ENCODE measurements at places on chromosomes 11 and 22.

- DNase-seq: peak; percentile 81
Measured at GRCh38 chr11:78149646-78150045, 10.2 kb upstream of the ALG8 start.

DNA sequence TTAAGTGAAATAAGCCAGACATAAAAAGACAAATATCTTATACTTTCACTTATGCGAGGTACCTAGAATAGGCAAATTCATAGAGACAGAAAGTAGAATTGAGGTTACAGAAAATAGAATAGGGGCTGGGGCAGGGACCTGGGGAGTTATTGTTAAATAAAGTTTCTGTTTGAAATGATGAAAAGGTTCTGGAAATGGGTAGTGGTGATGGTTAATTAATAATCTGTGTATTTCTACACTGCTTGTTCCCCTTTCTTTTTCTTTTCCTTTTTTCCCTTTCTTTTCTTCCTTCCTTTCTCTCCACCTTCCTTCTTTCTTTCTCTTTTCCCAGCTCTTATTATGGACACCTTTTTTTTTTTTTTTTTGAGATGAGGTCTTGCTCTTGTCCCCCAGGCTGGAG lies 2.8 kb downstream of the NAALADL1 start:
- no peak for DNase-seq

GRCh38 chr11:6563121-6563619 lies 40.2 kb downstream of the RRP8 start:
- no peak for DNase-seq

GRCh38 chr11:72672597-72673238 lies 1.5 kb downstream of the PDE2A start:
- no peak for DNase-seq

- DNase-seq: no peak
Measured at GRCh38 chr11:44977493-44977984, 26.9 kb upstream of the TP53I11 start.

DNA sequence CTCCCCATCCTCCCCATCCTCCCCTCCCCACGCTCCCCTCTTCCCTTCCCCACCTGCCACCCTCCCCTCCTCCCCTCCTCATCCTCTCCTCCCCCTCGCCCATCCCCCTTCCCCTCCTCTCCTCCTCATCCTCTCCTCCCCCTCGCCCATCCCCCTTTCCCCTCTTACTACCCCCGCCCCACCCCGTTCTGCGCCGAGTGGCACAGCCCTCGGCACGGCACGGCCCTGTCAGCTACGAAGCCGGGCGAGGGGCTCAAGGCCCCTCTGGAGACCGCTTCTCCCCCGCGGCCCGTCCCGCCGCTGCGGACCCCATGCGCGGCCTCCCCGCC lies 449.9 kb downstream of the OPCML start:
- peak; percentile 11 for DNase-seq

DNA sequence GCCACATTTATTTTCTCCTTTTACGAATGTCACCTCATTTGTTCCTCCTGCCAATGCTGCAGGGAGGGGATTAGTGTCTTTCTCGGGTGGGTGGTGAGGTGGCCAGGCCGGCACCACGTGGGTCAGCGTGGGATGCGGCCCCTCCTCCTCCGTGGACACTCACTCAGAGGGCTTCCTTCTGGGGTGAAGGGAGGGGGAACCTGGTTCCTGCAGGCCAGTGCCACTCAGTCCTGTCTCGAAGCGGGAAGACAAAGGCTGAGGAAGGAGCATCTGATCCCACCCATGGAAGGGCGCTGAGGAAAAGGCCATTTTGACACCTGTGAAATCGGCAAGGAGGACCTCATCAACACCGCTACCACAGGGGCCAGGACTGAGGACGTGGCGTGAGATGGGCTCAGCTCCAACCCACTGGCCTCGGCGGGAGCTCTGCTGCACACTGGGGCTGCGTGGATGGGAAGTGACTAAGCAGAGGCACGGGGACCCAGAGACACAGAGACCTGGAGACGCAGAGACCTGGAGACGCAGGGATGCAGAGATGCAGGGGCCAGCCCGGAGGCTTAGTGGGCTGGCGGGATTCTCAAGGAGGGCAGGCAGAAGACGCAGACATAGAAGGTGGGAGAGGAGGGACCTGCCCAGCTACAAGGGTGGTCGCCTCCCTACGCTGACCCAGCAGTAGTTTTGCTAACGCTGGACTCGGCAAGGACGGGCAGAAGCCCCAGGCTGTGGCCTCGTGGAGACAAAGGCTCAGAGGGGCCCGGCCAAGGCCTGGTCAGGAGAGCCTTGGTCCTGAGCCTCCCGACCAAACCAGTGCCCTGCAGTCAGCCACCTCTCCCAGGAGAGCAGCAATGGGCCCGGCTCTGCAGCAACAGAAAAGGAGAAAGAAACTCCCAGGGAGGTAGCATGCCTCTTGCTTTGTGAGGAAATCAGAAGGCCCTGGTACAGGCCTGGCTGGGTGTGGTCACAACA lies 1071.2 kb downstream of the BRD1 start:
- DNase-seq: no peak

- peak; percentile 80 for DNase-seq
Measured at GRCh38 chr22:22156716-22157347, 87.8 kb upstream of the VPREB1 start.

DNA sequence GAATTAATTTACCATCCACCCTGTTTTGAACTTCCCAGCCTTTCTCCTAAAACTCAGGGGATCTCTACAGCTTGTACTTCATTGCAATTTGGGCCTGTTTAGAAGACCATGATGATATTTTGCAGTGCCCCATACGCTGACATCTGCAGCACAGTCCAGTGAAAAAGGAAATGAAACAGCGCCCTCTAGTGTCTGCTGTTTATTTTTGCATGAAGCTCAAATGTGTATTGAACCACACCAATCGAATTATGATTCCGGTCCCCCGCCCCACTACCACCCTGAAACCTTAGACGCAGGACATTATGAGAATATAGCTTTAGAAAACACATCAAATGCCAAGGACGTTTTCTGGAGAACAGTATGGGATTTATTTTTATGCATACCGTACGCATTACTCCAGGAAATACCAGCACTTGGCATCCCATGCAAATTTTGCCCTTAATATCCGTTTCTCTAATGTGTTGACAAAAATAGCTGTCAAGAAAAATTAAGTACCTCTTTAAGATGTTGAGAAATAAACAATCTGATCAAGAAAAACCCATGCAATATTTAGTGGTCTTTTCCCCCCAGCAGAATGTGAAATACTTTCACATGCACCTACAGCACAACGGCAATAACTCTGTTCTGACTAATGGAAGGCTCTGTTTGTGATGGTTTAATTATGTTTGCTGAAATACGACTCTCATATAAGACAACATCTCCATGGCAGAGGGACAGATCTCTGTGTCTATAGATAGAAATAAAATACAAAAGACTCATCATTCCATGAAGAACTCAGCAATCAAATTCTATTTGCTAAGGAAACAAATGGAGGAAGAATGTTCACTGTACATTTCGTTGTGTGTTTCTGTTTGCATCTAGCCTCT lies 93.9 kb downstream of the TECTA start:
- DNase-seq: peak; percentile 63

DNA sequence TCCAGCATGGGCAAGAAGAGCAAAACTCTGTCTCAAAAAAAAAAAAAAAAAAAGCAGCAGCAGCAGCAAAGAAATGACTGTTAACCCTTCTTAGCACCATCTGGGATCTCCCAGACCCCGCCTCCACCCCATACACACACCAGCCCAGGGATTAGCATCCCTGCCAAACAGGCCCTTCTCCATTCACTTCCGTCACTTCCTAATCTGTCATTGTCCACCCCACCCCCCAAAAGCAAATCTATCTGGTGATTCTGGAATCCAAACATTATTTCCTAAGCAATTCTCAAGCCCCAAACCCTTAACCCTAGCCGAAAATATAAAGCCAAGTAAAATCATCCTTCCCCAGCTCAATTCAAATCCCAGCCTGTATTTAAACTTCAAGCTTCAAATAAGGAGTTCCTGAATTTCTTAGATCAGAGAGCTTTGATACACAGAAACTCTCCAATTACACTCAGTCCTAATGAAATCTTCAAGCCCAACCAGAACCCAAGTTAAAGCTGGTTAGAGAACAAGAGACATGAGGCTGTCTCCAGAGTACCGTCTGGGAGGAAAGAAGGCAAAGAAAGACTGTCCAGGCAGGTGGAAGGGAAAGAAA lies 6.0 kb upstream of the AHNAK start:
- peak; percentile 58 for DNase-seq

GRCh38 chr11:62534779-62535545 lies 11.6 kb downstream of the AHNAK start:
- no peak for DNase-seq

DNA sequence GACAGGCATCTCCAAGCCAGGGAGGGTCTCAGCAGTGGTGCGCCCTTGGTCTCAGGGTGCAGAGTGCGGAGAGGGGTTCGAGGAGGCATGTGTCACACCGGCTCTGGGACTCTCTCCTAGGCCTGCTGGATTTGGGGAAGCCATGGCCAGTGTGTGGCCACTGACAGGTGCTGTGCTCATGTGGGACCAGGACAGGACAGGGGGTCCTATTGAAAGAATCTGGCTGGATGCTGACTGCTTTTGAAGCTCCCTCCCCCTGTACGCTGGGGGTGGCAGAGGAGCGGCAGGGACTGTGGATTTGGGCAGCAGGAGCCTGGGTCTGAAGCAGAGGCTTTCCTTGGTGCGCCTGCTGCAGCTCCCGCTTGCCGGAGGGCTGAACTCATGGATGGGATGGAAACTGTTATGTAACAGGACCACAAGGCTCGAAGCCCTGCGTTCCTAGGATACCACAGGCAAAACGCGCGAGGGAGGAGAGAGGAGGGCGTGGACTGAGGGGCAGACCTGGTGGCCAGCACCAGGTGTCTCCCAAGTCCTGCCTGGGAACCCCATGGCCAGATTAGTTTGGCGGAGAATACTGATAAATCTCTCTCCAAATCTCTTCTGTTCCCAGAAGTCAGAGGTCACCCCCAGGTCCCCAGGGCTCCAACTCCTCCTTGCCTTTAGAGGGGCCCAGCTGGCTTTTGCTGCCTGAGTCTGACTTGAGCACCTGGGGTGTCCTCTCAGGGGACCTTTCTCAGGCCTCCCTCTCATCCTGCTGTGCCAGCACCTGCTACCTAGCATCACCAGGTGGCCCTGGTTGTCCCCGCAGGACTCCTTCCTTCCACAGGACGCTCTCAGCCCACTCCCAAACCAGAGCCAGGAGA lies 13.8 kb upstream of the TEF start:
- peak; percentile 27 for DNase-seq

DNA sequence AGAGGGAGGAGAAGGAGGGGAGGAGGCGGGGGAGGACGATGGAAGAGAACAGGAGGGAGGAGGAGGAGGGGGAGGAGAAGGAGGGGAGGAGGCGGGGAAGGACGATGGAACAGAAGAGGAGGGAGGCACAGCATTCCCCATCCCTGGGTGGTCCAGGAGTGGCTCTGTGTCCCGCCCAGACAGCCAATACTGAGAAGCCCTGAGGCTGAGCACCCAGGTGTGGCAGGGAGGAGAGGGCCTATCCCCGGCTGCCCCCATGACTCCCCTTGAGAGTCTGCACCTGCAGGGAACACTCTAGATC lies 717 bp downstream of the MRGPRE start:
- no peak for DNase-seq

- no peak for DNase-seq
Measured at GRCh38 chr11:88327462-88328143, 9.9 kb downstream of the CTSC start.

DNA sequence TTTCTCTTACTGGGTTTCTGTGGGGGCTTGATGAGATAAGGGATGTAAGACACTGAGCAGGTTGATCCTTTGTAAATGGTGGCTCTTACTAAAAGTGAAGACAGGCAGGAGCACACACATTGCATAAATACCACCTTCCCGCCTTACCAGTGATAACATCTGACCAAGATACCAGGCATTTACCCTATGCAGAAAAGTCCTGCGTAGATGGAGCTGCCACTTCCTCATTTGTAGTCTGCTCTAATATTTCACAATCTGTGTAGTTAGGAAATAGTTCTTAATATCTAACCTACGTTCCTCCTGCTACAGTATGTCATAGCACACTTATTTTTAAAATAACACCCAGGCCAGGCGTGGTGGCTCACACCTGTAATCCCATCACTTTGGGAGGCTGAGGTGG lies 23.9 kb upstream of the SWAP70 start:
- DNase-seq: no peak

- DNase-seq: peak; percentile 28
Measured at GRCh38 chr11:28105869-28106268, 2.1 kb downstream of the KIF18A start.

DNA sequence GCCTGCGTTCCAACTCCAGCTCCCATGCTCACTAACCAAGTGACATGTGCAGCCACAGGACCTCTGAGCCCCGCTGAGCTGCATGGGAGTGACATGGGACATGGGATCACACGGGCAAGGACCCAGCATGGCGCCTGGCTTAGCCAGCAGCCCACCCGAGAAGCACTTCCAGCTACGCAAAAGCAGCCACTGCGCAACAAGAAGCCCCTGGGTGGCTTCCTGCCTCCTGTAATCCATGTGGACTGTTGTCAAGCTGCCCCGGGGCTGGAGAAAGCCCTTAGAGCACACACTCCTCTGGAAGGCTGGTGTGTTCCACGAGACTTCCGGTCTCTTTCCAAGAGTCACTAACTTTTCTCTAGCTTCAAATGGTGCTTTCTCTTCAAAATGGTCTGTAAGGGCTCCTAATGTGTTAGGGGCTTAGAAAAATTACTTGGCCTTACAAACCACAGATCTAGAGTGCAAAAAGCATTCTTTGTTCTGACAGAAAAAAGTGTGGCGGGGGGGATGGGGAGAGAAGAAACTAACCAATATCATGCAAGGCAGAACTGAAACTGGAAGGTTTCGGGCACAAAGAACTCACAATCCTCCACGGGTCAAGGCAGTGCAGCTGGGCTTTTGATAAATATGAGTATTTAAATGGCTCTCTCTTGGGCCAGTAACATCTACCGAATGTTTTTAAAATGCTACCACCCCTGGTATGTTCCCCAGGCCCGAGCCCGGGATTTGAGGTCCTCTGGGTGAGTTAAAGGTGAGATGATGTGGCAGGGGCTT lies 5.5 kb downstream of the C11orf24 start:
- DNase-seq: no peak

DNA sequence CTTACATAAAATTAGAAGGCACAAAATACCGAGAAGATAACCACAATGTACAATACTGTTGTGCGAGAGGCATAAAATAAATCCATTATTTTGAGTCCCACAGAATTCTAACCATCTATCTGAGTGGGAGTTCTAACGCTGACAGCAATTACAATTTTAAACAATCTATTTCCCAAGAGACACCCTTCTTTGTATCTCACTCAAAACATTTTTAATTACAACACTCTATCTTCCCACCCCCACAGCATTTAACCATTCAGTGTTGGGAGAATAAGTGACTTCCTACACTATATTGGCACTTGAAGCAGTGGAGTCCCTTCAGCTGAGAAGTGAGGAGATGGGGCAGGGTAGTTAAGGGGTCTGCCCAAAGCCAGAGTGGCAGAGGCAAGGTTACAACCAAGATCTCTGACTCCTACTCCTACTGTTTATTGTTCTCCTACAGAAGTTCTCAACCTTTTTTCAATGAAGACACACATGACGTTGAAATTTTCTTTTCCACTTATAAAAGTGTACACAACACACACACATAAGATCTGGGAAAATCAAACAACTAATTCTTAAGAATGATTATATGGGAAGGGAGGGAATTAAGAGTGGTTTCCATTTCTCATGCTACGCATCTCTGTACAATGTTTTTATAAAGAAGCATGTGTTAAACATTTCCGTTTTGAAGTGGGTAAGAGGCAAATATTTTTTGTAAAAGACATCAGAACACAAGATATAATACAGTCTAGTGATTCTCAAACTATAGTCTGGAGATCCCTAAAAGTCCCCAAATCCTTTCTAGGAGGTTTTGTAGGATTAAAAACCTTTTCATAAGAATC lies 10.9 kb downstream of the SLC25A17 start:
- no peak for DNase-seq

Data from ELR (cell line).